MCF 10A (cell line): ENCODE measurements at places on chromosomes 3 and 15.

DNA sequence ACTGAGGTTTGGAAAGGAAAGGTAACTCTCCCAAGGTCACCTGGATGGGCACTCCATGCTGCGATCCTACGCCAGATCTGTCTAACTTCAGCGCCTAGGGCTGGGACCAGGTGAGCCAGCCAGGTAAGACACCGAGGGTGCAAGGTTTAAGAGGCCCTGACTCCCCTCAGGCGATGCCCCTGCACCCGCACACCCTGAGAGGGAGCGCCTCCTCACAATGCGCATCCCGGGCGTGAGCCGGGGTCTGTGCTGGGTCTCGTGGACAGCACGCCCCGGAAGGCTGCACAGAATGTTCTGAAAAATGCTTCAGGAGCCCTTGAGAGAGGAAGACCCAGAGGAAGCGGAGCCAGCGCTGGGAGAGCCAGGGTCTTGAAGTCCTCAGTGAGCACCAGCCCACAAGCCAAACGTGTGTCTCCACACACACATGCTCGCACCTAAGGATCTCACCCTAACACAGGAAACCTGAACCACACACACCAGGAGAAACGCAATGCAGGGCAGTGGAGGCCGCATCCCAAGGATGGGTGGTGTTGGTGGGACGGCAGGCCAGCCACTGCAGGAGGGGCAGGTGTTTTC lies 142.0 kb downstream of the ADAMTS17 start:
- DNase-seq, result no peak

GRCh38 chr15:62931650-62932049 lies 110.9 kb upstream of the TPM1 start:
- DNase-seq, result no peak

DNA sequence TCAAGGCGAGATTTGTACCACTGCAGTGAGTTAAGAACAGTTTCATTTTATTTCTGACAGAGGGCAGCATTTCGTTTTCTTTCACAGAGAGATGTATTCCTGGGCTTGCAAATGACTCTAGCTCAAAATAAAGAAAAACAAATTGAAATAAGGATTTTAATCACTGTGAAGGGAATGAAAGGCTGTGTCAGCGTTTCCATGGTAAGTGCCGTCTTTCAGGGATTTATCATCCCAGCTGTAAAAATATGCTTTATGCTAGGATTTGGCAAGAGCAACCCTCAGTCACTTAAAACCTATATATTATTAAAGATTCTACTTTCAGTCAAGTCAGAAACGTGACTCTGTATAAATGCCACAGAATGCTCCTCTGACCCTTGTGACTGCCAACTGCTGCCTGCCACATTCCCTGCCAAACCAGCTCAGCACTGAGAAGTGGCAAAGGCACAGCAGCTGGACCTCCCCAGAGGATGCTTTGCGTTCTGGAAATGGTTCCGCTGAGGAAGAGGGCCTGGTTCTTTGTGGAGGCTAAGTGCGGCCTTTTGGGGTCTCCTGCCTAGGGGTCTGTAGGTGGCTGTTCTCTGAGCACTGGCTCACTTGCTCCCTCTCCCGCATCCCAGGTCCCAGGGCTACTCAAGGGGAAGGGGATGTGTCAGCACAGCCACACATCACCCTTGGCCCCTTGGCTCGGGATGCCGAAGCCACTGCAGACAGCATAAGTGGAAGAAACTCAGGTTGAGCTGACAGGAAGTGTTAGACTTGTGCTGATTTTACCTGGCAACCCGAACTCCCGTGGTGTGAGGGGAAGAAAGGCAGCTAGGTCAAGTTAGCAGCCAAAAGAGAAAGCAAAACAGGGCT lies 56.6 kb upstream of the POMGNT2 start:
- DNase-seq, result peak; percentile 49

DNA sequence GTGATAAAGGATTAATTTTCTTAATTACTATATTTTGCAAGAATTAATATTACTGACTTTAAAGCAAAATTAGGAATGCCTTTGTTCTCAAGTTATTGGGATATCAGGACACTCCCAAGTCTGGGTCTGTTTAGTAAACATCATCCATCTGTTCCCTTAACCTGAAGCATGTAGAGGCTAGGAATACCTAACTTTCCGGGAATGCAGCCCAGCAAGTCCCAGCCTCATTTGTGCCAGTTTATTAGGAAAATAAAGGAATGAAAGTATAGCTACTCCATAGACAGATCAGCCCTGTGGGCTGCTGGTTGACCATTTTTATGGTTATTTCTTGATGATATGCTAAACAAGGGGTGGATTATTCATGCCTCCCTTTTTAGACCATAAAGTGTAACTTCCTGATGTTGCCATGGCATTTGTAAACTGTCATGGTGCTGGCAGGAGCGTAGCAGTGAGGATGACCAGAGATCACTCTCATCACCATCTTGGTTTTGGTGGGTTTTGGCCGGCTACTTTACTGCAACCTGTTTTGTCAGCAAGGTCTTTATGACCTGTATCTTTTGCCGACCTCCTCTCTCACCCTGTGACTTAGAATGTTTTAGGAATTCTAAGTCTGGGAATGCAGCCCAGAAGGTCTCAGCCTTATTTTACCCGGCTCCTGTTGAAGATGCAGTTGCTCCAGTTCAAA lies 540.2 kb downstream of the NAALADL2 start:
- no peak for DNase-seq

DNA sequence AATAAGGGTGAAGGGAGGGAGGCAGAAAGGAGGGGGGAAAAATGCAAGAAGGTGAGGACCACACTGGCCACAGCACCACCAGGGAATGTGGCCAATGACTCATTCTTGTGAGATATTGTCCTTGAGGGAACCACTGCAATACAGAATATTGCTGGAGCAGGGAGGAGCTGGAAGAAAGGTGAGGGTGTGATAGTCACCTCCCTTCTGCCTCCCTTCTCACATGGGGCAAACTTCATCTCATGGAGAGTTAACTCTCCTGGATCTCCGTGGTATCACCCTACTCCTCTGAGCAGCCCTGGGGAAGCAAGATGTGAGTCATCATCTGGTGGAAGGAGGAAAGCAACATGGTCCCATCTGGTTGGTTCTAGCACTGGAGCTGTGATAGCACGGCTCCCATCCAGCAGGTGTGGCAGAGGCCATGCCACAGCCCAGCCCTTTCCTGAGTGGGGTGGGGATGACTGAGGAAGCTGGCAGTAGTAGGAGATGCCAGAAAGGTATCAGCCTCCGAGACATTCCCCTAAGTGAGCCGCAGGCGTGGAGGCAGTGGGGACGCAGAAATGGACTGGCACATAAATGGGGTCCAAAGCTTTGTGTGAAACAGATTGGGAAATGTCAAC lies 115.9 kb upstream of the LPP start:
- DNase-seq, result peak; percentile 38

DNA sequence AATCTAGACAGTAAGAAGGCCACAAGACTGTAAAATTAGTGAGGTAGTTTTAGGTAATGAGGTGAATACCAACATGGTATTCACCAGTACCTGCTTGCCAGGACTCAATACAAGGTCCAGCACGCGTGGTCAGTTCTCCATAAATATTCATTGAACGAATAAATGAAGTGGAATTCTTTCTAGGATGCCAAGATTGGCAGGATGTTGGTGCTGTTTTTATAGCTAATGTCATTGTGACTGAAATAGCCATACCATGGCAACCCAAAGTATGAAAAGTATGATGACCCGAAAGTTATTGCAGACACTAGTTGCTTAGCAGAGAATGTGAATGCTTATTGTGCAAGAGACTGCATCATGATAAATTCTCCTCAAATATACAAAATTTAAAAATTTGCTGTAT lies 307.2 kb downstream of the KCNH8 start:
- no peak for DNase-seq

- peak; percentile 50 for DNase-seq
These were observed 32.1 kb downstream of the CLDN18 start for GRCh38 chr3:138042043-138042442.

GRCh38 chr15:60278879-60279278 lies 118.9 kb downstream of the ANXA2 start:
- DNase-seq, result no peak

- DNase-seq, result no peak
These were observed 41.6 kb downstream of the NR2C2 start for GRCh38 chr3:14988988-14989394.

GRCh38 chr3:13896473-13897154 lies 16.7 kb upstream of the WNT7A start:
- peak; percentile 85 for DNase-seq

DNA sequence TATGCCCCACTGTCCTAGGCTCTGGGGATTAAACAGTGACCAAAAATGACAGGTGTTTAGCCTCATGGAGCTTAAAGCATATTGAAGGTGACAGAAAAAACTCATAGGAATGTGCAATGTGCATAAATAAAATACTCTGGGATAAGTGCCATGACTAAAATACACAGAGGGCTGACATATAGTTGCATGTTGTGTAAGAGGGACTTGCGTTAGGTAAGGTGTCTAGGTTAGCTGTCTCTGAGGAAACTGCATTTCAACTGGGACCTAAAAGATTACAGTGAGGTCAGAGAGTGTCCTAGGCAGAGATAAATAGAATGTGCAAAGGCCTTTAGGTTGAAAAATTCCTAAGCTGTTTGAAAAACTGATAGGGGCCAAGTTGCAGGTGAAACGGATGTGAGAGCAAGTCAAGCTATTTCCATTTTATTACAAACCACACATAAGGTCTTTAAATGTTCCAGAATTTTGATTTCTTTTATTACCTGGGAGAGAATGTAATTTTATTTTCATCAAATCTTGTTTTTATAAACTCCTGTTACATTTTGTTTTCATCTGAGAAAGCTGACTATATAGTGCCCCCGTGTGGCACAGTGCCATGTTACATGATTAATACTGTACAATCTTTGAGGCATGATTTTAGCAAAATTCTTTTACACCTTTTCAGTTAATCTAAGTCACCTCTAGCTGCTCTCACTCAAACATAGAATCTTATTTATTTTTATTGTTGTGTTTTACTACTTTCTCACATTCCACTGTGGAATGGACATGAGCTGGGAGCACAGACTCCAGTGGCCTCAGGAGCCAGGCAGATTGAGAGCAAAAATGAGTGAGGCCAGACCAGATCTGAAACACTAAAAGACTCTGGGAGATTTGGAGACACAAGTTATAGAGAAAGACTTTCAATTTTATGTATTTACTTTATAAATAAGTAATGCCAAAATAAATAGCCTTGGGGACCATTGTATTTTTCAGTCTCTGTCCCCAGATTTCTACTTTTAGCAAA lies 259.6 kb upstream of the ZNF717 start:
- DNase-seq, result peak; percentile 47

DNA sequence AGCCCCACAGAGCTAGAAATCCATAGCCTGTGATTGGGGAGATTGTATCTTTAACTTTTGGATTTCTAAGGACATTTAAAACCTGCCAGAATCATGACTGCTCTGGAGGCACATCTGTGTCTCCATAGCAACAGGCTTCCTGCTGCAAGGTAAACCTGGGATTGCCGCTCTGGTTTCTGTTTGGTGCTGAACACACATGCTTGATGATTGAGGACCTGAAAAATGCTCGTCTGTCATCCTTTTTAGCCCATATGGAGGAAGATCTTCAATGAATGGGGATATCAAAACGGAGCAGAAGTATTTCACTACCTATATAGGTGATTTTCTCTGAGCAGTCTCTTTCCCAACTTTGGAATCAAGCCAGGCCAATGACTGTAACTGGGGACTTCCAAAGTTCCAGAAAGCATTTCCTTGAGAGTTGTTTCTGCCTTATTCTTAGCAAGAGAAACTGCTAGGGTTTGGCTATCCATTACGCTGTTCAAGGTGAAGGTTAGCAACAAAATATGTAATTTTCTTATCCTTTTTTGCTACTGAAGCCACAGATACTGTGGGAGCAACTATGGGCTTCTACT lies 96.5 kb upstream of the TNIK start:
- peak; percentile 55 for DNase-seq

GRCh38 chr15:87896936-87897335 lies 359.6 kb downstream of the NTRK3 start:
- DNase-seq, result no peak

GRCh38 chr3:58323529-58324390 lies 8.9 kb upstream of the PXK start:
- DNase-seq, result no peak

- DNase-seq, result no peak
These were observed 402.9 kb upstream of the C2CD4B start for GRCh38 chr15:62568004-62568403.

DNA sequence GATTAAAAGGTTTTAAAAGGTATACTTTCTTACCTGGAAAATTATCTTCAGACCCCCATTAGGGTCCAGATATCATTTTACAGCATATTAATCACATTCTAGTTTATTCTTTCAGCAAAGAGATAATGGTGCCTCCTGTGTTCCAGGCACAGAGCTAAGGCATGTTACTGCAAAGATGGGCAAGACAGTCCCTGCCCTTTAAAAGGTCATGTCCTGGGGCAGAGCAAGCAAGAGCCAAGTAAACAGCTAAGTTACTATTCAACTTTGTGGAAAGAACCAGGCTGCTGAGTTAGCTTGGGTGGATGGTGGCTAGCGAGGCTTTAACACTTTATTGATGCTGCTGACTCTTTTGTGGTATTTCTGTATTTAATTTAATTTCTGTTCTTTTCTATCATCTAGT lies 75.0 kb downstream of the LRRC28 start:
- DNase-seq, result peak; percentile 38

- DNase-seq, result no peak
These were observed 71.0 kb upstream of the GALNT15 start for GRCh38 chr3:16103472-16103871.

GRCh38 chr3:178271740-178272387 lies 264.4 kb upstream of the KCNMB2 start:
- no peak for DNase-seq

DNA sequence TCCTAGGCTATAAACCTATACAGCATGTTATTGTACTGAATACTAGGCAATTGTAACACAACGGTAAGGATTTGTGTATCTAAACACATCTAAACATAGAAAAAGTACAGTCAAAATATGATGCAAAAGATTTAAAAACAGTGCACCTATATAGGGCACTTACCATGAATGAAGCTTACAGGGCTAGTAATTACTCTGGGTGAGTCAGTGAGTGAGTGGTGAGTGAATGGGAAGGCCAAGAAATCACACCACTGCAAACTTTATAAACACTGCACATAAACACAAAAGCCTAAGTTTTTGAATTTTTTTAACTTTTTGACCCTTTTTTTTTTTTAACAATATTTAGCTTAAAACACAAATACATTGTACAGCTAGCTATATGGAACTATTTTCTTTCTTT lies 204.7 kb upstream of the CTNNB1 start:
- DNase-seq, result no peak

GRCh38 chr3:71026634-71027578 lies 556.6 kb downstream of the FOXP1 start:
- DNase-seq, result no peak

GRCh38 chr3:132318451-132318850 lies 1.2 kb downstream of the ACP3 start:
- DNase-seq, result peak; percentile 17

DNA sequence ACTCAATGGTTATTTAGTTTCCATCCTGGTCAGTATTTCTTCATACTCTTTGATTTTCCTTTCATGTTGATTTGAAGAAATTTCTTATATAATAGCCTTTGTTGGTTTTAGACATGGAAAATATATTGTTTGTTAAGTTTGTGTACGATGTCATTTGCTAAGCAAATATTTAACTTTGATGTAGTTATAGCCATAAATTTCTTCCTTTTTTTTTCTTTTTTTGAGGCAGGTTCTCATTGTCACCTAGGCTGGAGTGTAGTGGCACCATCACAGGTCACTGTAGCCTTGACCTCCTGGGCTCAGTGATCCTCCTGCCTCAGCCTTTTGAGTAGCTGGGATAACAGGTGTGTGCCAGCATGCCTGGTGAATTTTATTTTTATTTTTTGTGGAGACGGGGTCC lies 51.4 kb downstream of the NMD3 start:
- DNase-seq, result no peak
